AG10803 (cell line): ENCODE measurements at places on chromosomes 3 and 15.

GRCh38 chr15:77538793-77539497 lies 93.8 kb downstream of the LINGO1 start:
- DNase-seq: no peak

GRCh38 chr3:139732729-139733128 lies 55.0 kb upstream of the NMNAT3 start:
- DNase-seq: no peak

DNA sequence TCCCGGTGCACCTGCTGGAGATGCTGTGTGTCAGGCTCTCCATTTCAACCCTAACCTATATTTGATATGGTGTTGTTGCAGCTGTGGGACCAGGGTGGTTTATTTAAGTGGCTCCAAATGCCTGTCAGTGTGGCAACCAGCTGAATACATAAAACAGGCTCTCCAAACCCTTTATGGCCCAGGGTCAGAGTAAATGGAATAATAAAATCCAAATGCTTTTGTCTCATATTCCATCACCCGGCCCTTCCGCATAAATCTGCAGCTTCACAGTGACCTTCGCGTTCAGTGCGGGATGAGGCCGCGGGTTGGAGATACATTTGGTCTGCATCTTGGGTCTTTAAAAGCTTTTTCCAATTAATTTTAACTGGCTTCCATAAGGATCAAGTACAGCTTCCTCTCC lies 382.1 kb upstream of the NR2F2 start:
- DNase-seq: no peak

GRCh38 chr3:194150252-194150934 lies 14.4 kb downstream of the HES1 start:
- DNase-seq: no peak

DNA sequence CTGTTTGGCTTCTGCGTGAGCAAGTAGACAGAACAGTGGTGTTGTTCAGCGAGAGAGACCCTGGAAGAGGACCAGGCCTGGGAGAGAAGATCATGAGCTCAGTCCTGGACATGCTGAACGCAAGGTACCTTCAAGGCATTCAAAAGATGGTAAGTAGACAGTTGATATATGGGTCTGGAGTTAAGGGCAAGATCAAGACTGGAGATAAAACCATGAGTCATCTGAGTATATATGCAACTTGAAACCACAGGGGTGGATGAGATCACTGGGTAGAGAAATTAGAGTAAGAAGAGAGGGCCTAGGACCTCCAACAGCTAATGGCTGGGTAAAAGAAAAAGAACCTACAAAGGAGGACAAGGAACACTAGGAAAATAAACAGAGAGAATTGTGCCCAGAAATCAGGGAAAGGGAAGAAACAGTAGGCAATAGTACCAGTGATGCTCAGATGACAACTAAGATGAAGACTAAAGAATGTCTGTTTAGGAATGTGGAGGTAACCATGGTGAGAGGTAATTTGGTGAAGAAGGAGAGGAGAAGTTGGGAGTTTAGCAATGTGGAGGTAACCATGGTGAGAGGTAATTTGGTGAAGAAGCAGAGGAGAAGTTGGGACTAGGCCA lies 343.2 kb upstream of the ADAMTS9 start:
- peak; percentile 46 for DNase-seq

DNA sequence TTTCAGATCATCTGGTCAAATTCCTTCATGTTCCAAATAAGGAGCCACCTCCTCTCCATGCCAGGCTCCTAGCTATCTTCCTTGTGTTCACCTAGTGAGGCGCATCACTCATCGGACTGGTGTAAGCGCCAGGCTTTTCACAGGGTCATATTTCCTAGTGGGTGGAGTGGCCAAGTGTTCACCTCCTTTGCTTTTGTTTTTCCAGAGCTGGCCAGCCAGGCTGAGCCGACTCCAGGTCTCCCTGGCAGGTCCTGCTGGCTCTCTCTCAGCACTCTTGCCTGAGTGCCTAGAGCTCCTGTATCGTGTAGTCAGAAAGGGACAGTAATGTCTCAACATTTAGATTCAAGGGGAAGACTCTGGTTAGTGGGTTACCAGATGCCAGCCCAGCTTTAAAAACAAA lies 31.0 kb downstream of the HEG1 start:
- DNase-seq: no peak

GRCh38 chr3:22979581-22979980 lies 223.5 kb upstream of the UBE2E2 start:
- DNase-seq: no peak

DNA sequence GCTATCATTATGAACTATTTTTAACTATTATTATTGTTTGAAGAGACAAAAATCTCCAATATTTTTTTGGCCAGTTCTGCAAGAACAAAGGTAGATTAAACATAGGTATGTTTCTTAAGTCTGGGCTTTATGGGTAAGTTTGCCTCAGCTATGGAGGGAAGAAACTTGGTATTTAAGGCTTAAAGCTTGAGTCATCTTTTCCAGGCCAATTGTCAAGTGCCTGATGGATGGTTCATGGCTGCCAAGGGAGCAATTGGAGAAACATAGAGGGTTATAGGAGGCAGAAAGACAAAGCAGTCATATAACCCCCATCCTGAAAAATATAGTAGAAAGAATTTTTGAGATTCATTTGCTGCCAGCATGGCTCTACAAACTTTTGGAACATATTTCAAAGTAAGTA lies 7.2 kb upstream of the STAC start:
- DNase-seq: peak; percentile 78

DNA sequence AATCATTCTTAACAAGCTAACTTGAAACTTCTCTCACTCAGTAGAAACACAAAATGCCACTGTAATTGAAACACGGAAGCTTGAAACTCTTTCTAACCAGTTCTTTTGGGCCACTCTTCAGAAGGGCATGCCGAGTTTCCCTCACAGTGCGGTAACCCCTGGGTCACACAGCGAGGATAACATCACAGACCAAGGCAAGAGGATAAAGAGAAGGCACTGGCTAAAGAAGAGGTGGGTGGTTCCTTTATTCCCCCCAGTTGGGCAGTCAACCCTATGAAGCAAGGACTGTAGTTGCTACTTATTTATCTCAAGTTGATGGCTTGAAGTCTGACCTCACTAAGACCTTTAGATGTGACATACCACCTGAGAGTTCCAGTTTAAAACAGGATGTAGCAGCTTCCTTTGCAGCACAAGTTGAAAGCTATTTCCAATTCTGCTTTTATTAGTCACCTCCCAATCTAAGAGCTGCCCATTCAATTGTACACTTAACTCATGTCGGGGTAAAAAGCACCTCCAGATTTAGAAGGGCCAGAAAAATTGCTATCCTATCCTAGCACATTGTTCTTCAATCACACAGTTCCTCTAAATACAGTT lies 272.4 kb downstream of the TIGIT start:
- DNase-seq: no peak

GRCh38 chr15:68693071-68693470 lies 114.3 kb downstream of the CORO2B start:
- DNase-seq: peak; percentile 69

DNA sequence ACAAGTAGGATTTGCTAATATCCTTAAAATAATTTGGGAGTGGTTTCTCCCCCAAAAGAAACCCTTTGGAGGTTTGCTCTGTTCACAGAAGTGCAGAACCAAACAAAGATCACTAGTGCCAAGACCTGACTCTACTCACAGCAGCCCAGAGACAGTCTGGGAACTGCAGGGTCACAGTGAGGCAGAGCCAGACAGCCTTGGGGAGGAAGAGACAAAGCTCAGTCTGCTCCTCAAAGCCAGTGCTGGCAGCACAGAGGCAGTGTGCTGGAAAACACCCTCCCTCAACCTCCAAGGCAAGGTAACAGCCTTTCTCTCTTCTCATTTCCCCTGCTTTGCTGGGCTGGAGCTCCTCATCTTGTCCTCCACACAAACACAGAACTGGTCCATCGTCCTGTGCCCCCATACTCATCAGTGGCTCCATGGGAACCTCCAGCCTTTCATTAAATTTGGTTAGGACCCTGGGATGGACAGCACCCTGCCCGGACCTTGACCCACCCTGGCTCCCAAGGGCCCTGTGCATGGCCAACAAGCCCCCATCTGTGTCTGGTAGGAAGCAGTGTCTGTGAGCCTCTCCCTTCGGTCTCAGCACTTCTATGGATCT lies 12.6 kb downstream of the RAB6B start:
- no peak for DNase-seq
